Upper lobe of left lung (tissue), 6 donors: ENCODE measurements at places on chromosomes 3 and 15. TPM values are rescaled to one million over a fixed set of nuclear protein-coding genes. Genes with fewer than 3 reads are reported as not detected.

Gene XCR1
- total RNA-seq: not detected

GRCh38 chr3:106814231-106814630, 563.0 kb upstream of the CCDC54 start:
- no peak for DNase-seq

Gene LXN
- total RNA-seq: 17.6 TPM

GRCh38 chr3:46947546-46947901, 29.0 kb downstream of the CCDC12 start:
- no peak for DNase-seq

DNA sequence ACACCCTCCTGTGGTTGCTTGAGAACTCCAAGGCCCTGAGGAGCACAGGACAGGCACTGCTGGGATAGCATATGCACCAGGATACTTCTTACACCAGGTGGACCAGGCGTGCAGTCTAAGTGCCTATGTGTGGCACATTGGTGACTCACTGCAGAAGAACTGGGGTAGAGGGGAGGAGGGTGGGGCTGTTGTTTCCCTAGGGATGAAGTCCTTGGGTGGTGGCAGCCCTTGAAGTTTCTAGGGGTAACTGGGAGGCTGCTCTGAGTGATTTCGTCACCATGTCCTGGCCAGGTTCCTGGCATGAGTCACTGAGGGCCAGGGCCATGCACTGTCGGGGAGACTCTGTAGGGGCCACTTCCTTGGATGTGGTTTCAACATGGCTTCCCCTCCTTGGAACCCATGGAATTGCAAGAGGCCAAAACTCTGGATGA, 15.9 kb downstream of the MYZAP start:
- DNase-seq: peak; percentile 93

Gene SLC9A9
- 5.1 TPM for total RNA-seq

Gene NPAP1
- under 0.01 TPM for total RNA-seq

DNA sequence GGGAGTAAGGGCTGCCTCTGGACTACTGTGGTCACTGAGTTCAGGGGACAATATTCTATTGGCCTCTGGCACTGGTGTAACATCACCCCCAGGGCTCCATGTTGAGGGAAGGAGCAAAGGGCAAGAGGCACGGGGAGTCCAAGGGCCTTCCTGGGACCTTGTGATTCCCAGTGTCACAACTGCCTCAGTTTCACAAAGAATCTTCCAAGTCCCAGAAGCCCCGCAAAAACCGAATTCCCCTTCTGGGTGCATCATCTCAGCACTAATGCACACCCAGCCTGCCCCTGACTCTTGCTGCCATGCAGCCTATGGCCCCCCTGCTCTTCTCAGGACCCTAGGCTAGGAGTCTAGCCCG, 5.5 kb downstream of the AMOTL2 start:
- no peak for DNase-seq

DNA sequence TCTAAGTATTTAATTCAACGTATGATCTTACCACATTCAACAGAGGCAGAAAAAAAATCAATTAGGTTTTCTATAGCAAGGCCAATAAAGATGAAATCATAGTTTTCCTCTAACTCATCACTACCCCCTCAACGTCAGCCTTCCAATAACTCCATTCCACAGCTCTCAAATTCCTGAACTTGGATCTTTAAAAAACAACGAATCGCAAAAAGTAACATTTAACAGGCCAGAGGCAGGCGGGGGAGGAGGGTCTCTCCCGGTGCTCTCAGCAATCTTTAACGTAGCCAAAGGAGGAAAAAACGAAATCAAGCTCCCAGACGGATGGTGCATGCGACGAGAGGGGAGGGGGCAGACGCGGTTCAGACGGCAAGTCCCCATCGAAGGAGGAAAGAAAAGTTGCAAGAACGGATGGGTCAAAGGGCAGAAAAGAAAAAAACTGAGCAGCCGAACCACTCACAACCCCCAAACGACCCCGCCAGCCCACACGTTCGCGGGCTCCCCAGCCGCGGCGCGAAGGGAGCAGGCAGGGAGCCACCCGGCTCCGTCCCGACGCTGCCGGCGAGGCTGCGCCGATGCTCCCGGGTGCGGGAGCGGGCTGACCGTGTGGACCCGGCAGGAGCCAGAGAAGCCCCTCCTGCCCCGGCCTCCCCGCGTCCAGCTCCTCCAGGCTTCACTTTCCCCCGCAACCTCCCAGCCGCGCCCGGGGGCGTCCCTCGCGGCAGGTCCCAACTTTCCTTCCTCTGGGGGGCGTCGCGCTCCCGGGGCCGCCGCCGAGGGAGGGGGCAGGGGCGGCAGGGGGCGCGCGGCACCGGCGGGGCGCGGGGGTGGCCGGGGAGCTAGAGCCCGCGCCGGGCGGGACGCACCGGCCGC, 703 bp downstream of the PEAK1 start:
- DNase-seq: no peak

DNA sequence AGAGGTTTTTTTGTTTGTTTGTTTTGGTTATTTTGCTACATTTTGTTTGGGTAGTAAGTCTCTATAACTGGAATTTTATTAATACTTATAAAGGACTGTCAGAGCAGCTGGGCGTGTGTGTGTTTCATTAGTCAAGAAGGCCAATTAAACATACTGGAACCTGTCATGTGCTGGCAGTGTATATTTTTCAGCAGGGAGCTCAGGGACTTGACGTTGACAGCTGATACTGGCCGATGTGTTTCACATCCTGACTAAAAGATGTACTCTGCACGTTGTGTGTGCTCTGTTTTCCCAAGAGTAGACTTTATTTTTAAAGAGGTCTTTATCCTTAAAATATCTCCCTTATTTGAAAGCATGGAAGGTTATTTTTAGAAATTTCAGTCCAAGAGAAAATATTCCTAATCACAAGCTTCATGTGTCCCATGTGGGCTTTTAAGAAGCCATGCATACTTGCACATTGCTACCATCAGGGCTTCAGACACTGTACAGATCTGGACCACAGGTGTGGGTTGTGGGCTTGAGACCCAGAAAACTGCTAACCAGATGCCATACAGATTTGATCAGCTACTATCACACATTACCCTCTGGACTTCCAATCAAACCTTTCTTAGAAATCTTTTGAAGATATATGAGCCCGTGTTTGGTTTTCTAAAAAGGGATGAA, 135.9 kb downstream of the FEZF2 start:
- no peak for DNase-seq

- DNase-seq: no peak
Measured at GRCh38 chr15:65583701-65584100, 27.2 kb downstream of the INTS14 start.

GRCh38 chr3:30438126-30438525, 168.3 kb upstream of the TGFBR2 start:
- DNase-seq: no peak

Gene TF
- total RNA-seq: 1.8 TPM

GRCh38 chr15:36886191-36886590, 214.2 kb downstream of the MEIS2 start:
- no peak for DNase-seq

DNA sequence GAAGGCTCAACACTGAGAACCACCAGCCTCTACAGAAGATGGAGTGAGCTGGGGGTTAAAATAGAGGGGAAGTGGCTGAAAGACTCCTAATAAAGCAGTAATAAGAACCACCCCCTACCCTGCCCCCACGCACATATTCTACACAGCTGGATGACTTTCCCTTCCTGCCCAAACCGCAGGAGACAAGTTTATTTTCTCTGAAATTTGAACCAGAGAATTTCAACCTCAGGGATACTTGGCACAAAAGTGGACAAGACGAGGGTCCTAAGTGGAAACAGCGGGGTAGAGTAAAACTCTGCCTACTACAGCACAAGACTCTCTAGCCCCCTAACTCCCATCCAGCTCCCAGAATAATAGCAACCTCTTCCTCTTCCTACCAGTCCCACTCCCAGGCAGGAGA, 28.4 kb downstream of the USF3 start:
- DNase-seq: no peak

Gene EPM2AIP1
- total RNA-seq: 12.5 TPM
